Thoracic aorta (tissue), 2 donors: ENCODE measurements at places on chromosomes 2 and 18. TPM values are rescaled to one million over a fixed set of nuclear protein-coding genes. Genes with fewer than 3 reads are reported as not detected.

GRCh38 chr2:234674781-234675201, 177.9 kb upstream of the ARL4C start:
- no peaks in the 10 kb centered on the region for H3K27me3 ChIP-seq
- H3K27ac ChIP-seq = no peak overlapping the region
- no peaks in the 10 kb centered on the region for H3K36me3 ChIP-seq
- DNase-seq = no peak

The TAF1B gene
- total RNA-seq = 11.2 TPM

- no peak for DNase-seq
- H3K27me3 ChIP-seq = no peaks in the 10 kb centered on the region
Measured at GRCh38 chr18:36186461-36187192, 670 bp upstream of the MOCOS start.

The CROCC2 gene
- not detected for total RNA-seq
